Fibroblast of mammary gland (primary cell): ENCODE measurements at places on chromosomes 4 and X.

DNA sequence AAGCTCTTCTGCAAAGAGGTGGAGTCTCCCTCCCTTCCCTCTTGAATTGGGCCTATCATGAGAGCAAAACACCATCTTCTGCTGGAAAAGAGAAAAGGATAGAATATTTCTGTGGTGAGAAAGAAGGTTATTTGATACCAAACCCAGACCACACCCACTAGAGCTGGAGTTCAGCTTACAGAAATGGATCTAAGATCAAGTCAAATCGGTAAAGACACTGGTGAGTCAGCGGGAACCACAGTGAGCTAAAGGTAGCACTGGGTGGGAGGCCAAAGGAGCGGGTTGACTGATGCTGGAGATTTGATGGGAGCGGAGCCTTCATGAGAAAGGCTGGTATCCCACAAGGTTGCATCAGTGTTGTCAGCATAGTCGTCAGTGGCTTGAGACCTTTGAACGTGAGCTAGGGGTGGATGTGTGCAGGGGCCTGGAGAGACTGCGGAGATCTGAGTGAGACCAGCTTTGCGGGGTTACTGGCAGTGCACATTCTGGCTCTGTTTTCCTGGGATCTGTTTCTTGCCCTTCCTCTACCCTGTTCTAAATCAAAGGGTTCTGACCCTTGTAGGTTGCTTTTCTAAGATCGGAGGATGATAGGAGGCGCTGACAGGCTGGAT, 106.4 kb upstream of the SCOC start:
- DNase-seq: peak; percentile 77

GRCh38 chr4:98275145-98275544, 14.0 kb downstream of the RAP1GDS1 start:
- DNase-seq: no peak

DNA sequence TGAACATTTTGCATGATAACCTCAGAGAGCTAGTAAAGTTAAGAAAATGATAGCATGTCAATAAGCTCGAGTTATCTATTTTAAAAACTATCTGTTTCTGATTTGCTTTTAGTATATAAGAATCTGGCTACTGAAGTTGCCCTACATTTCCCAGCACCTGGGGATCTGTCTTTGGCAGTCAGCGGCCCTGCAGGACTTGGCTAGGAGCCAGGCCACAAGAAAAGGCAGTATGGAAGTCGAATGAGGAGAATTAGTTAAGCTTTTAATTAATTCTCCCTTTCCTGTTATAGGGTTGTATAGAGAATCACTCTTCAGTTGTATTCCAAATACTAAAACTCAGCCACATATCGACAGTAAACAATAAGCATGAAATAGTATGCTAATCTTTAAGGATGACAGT, 22.7 kb downstream of the POU4F2 start:
- DNase-seq: no peak

GRCh38 chr4:87853108-87853507, 20.3 kb downstream of the MEPE start:
- DNase-seq: peak; percentile 58

GRCh38 chr4:124469981-124470380, 242.6 kb downstream of the ANKRD50 start:
- DNase-seq: peak; percentile 1

DNA sequence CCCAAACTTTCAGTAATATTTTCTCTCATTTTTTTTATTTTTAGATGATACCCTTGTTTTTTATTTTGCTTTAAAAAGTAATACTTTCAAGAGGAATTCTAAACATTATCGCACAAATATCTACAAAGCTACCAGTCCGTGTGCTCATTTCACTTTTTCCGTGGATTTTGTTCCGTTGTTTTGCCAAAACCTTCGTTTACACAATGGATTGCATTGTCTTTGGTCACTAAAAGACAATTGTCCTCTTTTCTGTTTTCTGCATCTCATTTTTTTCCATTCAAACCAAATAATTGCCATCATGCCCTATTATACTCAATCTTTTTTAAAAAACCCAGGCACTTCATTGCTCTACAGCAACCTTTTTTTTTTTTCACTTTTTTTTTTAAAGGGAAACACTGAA, 214.9 kb downstream of the CXXC4 start:
- DNase-seq: no peak

GRCh38 chrX:107448625-107448997, 841 bp upstream of the FRMPD3 start:
- no peak for DNase-seq

GRCh38 chrX:6924443-6925077, 223.0 kb upstream of the STS start:
- no peak for DNase-seq

GRCh38 chr4:168725930-168726329, 229.1 kb downstream of the PALLD start:
- DNase-seq: no peak

DNA sequence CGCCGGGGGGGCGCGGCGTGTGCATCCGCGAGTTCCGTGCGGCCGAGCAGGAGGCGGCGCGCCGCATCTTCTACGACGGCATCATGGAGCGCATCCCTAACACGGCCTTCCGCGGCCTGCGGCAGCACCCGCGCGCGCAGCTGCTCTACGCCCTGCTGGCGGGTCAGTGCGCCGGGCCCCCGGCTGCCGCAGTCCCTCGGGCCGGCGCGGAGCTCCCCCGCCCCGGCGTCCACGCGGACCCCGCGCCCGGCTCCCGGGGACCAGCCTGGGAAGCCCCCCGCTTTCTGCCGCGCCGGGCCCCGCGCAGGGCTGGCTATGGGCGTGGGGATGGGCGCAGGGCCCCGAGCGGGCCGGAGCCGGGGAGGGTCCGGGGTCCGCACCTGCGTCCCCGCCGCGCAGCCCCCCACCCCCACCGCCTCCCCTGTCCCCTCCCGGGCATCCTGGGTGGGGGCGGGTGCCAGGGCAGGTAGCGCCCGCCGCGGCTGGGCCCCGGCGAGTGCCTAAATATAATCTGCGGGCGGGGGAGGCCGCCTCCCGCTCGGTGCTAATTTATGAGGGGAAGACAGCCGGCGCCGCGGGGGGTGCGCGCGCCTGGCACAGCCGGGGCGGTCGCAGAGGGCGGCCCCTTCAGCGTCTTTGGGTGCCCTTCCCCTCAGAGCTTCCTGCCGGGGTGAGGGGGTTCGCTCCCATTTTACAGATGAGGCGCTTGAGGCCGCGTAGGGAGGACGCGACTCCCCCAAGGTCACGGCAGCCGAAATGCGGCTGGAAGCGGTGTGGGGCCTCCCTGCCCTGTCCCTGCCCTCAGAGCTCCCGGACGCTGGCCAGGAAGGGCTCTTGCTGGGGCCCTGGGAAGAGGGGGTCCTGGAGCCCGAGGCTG, 837 bp downstream of the NAT8L start:
- peak; percentile 5 for DNase-seq

DNA sequence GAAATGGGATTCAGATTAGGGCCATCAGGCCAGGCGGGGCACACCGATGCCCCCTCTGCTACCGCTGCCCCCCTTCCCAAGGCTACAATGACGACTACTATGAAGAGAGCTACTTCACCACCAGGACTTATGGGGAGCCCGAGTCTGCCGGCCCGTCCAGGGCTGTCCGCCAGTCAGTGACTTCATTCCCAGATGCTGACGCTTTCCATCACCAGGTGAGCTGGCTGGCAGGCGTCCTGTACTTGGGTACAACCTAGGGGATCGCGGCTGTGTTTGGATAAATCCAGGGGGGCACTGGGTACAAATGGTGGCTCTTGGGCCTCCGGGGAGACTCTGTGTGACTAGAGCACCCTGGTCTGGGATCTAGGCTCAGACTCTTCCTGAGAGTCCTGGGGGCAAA, 1.1 kb downstream of the EMD start:
- peak; percentile 40 for DNase-seq

GRCh38 chrX:139192386-139192961, 338.1 kb upstream of the F9 start:
- no peak for DNase-seq

DNA sequence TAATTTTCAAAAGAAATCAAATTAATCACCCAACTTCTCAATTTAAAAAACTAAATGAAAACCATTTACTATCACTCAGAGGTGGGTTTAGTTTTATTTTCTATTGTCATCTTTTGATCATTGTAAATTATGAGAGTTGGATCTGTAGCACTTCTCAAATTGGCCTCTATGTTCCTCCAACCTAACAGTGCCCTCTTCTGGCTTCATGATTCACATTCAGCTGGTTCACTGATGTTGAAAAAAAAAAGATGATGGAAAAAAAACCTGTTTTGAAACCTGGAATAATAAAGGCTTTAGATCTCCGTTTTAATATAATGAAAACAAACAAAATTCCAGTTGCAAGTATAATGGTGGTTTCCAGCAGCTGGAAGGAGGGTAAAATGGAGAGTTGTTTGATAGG, 2.4 kb upstream of the NBDY start:
- DNase-seq: peak; percentile 65

DNA sequence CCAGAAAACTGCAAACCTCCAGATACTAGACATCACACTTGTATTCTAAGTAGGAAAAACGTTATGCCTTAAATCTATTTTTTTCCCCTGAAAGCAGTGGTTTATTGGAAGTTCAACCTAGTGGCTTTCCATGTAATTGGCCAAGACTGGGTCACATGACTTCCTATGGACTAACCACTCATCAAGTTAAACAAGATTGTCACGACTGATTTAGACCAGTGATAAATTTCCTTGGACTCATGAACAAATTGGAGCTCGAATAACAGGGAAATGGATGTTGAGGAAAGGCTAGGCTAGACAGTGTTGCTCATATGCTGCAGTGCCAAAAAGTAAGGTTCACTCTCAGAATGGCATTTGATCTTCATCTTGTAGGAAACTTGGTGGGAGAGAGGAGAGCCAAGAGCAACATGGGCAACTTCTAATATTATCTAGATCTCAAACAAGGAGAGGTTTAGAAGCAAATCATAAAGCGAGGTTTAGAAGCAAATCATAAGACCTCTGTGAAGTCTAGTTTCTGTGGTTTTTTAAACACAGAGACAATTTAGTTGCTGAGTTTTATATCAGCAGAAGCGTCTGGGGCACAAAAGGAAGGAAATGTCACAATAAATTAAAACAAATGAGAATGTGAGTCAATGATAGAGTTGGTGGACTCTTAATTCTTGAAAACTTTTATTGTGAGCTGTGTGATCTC, 165.6 kb upstream of the BOD1L1 start:
- DNase-seq: no peak

DNA sequence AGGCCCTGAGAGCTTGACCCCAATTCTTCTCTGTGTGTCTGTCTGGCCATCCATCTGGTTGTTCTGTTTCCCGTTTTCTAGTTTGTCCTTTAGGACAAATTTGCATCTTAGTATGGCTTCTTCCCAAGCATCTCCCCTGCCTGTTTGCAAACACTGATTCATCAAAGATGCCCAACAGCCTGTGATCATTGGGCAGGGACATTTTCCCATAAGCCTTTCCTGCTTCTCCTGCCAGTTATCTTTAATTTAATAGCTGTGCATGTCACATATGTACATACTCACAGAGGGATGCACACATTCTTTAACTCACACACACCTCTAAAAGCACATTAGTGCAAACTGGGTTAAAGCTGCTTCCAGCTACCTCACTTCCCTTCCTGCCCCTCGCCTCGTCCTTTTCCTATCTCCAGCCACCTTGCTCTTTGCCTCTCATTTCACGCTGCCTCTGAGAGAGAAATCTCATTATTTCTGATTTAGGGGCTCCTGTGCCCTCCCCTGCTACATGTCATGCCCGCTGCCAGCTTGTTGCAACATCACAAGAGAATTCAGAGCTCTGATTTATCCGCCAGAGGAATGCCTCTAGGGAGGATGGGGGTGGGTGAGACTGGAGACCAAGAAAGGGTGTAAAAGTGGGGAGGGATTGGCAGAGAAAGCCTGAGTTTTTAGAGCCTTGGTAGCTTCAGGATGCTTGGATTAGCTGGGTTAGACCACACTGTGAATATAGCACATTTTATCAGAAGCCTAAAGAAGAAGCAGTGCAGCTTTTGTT, 100.6 kb downstream of the NHS start:
- DNase-seq: peak; percentile 39

GRCh38 chr4:83315341-83315870, 19.2 kb downstream of the HPSE start:
- DNase-seq: no peak

- peak; percentile 30 for DNase-seq
These were observed 9.9 kb downstream of the YIPF6 start for GRCh38 chrX:68508799-68509198.

- peak; percentile 42 for DNase-seq
These were observed 27.0 kb downstream of the DHX15 start for GRCh38 chr4:24557026-24558025.

GRCh38 chr4:188341428-188341827, 202.2 kb downstream of the TRIML1 start:
- DNase-seq: no peak

DNA sequence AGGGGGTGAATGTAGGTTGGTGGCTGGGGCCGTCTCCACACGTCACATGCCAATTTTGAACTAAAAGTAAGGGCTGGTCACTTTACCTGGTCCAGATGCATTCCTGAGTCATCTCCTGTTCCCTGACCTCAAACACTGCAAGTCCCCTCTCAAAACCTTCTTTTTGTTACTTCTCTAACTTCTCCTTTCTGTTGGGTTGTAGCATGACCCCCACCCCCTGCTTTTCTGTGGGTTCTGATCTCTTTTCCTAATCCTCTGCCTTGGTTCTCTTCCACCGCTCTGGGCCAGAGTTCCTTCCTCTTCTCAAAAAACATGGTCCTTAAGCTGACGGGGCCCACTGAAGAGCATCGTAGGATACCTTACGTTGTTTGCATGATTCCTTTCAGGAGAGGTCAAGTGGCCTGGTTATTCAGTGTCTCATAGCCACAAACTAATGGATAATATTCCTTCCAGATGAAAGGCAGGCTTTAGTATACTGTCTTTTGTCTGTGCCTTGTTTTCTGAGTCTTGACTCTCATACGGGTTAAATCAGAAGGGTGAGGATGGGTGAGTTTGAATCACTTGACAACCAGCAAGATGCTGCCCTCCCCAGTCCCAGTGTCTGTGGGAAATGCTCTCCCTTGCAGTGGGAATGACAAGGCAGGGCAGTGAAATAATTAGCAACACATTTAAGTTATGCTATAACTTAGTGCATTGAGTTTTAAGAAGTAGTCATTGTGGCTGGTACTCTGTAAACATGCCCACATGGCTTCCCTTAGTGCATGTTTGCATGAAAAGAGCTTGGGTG, 15.1 kb downstream of the SMS start:
- peak; percentile 42 for DNase-seq

GRCh38 chr4:12712648-12713339, 771.3 kb downstream of the RAB28 start:
- DNase-seq: no peak

DNA sequence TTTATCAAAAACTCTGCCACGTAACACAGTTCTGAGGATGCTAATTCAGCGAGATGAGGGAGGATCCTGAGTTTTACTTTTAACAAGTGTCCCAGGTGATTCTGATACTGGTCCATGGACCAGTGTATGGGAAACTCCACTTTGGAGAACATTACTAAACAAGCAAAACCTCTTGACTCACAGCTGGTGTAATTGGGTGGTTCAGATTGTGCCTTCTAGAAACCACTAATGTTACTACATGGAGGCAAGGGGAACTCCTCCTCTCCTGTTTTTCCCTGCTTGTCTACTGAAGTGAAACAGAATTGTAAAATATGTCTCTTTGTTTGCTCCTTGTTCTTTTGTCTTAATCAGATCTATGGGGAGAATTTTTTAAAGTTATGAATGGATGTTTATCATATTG, 62.6 kb downstream of the FRAS1 start:
- peak; percentile 25 for DNase-seq
